ENCODE measurements at places on chromosomes 7 and 10.

DNA sequence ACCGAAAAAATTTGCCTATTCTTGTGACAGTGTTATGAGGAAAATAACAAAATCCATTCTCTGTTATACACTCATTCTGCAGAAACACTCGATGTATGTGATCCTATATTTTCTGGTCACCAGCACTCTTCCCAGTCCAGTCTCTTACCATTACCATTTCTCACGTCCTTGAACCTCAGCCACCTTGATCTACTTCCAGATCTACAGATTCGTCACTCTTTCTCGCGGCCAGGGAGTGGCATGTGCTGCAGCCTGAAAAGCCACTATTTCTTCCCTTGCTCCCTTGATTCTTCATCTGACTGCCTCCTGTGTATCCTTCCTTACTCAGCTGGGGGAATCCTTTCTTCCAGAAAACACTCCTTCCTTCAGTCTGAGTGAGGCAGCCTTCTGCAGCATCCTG, 14.1 kb upstream of the TAF3 start:
- DNase-seq = no peak

DNA sequence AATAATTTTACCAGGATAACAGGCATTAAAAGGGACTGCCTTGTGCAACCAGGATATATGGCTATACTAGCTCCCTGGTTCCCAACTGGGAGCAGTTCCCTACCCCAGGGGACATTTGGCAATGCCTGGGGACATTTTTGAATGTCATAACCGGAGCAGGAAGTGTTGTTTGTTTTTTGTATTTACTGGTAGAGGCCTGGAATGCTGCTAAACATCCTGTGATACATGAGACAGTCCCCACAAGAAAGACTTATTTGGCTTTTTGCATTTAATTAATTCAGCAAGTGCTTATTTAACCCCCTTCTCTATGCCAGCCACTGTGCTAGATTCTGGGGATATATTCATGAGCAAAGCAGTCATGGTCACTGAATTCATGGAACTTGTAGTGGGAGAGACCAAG, 181.2 kb downstream of the BBS9 start:
- no peak for DNase-seq

- DNase-seq = no peak
Measured at GRCh38 chr10:60155099-60155877, 234.4 kb downstream of the ANK3 start.

GRCh38 chr7:135274495-135275268, 41.0 kb downstream of the STRA8 start:
- peak; percentile 94 for DNase-seq

- no peak for DNase-seq
Measured at GRCh38 chr7:73721377-73721817, 1.9 kb upstream of the STX1A start.

DNA sequence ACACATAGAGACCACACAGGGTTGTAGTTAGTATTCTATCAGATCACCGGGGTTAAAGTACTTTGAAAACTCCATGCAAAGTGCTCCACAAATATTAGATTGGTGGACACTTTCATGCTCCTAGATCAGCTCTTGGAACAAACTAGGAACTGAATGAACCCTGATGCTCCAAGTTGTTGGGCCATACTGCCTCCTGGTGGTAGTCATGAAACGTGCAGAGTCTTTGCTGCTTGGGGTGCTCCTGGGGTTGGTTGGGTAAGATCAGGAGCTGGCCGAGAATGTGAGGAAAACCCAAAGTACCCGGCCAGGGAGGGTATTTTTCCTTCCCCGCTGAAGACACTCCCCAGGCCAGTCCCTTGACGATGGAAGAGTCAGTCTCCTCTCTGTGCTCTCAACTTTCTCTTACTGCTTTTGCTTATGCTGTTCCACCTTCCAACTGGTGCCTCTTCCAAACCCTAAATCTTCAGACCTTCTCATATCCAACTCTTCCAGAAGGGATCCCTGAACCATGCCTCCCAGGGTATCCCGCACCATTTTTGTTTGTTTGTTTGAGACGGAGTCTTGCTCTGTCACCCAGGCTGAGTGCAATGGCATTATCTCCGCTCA, 918 bp upstream of the RPEL1 start:
- peak; percentile 93 for DNase-seq

DNA sequence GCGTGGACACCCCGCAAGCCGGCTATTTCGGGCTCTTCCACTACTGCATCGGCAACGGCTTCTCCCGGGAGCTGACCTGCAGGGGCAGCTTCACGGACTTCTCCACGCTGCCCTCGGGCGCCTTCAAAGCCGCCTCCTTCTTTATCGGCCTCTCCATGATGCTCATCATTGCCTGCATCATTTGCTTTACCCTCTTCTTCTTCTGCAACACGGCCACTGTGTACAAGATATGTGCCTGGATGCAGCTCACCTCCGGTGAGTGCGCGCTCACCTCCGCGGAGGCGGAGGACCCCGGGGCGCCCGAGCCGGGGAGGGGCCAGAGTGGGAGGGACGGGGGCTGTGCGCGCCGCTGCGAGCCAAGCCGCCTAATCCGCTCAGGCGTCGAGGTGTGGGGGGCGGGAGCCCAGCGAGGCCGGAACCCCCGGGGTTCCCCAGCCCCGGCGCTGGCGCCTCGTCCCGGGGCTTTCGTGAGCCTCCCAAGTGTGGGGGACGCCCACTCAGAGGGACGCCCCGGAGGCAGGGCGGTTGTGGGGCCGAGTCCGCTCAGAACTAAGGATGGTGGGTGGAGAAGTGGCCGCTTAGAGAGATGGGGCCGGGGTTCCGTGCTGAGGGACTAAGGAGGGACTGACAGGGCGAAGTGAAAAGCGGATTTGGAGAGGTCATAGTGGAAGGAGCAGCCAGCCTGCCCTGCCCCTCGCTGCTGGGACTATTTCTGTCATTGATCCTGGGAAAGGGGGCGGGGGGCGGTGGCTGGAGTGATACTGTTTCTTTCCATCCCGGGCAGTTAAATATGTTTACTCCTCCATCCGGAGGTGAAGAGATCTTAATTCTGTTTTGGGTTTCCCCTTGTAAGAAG, 795 bp downstream of the LHFPL3 start:
- peak; percentile 67 for DNase-seq

DNA sequence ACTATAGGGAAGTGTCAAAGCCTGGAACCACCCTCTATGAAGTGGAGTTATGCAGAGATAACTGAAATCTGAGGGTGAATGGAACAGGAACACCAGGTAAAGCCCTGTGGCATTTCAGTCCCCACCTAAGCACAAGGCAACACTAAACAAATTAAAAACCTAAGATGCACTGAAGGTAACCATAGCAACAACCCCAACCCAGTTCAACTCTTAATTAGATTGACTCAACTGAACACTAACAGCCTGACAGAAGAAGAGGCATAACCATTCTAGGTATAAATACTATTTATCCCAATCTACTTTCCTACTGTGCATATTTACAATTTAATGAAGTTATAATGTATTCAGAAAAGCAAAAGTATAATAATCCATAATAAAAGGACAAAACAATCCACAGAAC, 9.2 kb upstream of the GIMAP5 start:
- DNase-seq = no peak

DNA sequence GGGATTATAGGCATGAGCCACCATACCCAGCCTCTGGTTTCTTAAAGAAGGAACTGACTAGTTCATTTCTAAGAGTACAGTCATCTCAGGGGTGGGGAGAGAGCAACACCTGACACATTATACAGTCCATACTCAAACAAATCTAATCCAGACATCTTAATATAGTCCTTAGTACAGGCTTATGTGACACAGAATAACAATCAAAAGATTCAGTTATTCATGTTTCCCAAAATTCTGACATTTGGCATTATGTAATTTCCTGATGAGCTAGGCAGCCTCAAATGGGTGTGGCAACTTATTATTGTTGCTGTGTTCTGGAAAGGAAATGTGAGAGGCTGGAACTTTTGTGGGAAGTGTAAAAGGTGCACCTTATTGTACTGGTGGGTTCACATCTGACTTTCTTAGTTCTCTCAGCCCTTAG, 116.3 kb downstream of the WDFY4 start:
- no peak for DNase-seq
